ENCODE measurements at places on chromosomes 7 and 10.

- no peak for DNase-seq
Measured at GRCh38 chr10:44043646-44044375, 341.1 kb downstream of the CXCL12 start.

GRCh38 chr7:73832806-73833205, 2.0 kb downstream of the CLDN4 start:
- no peak for DNase-seq

DNA sequence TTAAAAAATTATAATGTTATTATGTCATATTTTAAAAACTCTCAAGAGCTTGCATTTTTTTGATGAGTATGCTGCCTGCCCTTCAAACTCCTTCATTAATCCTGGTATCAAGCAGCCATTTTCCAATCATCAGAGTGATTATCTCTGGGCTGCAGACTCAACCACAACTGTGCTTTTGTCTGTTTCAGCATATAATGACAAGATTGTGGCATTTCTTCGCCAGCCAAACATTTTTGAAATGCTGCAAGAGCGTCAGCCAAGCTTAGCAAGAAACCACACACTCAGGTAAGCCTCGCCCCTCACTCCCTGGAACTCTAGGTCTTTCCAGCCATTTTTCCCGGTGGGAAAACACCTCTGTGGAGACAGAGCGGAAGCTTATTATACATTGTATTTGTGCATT, 90.0 kb upstream of the STK17A start:
- no peak for DNase-seq

DNA sequence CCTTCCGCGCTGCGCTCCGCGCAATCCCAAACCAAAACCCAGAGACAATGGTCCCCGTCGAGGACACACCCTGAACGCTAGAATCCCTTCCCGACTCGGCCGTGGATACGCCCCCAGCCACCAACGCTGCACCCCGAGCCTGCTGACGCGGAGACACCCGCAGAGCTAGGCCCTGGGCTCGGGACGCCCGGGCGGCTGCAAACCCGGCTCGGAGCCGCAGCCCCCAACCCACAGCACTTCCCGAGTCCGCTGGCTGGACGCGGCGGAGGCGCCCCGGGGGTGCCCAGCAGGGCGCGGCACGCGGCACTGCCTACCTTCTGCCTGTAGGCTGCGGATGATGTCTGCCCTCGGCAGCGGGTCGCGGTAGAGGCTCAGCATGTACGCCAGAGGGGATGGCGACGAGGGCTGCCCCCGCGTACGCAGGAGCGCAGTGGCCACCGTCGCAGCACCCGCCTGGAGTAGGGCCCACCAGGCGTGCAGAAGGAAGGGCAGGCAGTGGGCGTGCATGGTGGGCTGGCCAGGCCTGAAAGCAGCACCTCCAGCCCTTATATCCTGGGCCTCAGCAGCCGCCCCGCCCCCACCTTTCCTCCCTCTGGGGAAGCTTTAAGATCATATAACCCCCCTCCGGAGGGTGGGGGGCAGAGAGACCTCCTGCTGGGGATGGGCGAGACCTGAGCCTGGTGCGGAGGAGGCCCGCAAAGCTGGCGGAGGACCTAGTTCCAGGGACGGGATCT, at the start of gene NODAL:
NODAL (minus strand) TSS at position 521 of the 734 bp plus-strand sequence; CDS start at position 507, 14 bp downstream.
- DNase-seq, result no peak

DNA sequence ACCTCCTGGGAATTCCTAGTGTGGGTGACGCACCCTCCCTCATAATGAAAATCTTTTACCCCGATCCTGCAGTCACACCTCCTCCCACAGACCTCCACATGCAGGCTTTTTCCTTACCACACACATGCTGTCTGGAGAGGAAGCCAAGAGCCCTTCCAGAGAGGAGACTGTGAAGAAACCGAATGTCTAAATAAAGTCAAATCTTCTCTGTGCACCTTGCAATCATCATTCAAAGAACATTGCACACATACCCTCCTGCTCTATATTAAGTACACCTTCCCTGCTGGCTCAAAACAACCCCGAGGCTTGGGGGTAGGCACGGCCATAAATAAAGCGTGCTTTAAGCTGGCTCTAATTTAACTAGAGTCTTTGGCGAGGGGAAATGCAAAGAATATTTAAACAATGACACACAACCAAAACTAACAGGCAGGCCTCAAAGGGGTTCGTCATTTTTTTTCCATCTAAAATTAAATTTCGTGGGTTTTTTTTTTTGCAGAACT, 34.9 kb downstream of the CALML3 start:
- no peak for DNase-seq

- no peak for DNase-seq
Measured at GRCh38 chr10:99266383-99266782, 30.7 kb upstream of the HPSE2 start.

DNA sequence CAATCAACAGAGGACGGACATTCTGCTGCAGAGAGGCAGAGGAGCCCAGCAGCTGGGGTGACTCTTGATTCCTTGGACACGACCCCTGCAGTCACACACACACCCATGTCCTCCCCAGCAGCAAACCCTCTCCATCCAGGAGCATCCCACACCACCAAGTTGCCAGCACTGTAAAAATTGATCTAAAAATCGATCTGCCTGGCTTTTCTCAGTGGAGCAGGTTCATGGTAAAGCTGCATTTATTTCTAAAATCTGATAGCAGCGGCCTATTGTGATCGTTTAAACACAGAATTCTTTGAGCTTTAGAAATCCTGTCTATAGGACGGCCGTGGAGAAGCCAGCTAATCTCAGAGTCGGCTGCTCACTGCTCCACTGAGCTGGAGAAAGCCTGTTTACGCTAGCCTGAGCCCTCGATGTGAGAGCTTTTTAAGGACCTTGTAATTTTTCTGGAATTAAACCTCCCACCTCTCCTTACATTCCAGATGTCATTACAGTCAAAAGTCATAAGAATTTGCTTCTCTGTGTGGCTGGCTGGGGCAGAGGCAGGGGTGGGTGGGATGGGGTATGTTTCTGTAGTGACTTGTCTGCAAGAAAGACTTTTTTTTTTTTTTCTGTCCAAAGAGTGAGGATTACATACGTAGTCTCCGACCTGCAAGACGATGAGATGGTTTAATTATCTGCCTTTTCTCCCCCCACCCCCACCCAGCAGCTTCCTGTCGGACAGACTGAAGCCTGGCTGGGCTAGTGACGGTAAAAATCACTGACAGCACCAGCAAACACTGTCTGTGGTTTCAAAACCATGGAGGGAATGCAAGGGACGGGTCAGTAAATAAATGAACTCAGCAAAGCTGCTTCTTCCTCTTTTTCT, 31.6 kb downstream of the TRIM8 start:
- DNase-seq, result no peak

DNA sequence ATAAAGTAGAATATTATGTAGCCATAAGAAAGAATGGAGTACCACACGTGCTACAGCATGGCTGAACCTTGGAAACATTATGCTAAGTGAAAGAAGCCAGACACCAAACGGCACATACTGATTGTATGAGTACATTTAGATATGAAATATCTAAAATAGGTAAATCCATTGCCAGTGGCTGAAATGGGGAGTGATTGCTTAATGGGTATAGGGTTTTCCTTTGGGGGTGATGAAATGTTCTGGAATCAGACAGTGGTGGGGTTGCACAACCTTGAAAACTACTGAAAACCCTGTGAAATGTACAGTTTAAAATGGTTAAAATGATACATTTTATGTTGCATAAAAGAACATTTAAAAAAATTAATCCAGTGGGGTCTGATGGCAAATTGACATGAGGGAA, 667.9 kb downstream of the AUTS2 start:
- DNase-seq, result no peak

- no peak for DNase-seq
Measured at GRCh38 chr7:149822353-149822943, 15.7 kb upstream of the ZNF862 start.

DNA sequence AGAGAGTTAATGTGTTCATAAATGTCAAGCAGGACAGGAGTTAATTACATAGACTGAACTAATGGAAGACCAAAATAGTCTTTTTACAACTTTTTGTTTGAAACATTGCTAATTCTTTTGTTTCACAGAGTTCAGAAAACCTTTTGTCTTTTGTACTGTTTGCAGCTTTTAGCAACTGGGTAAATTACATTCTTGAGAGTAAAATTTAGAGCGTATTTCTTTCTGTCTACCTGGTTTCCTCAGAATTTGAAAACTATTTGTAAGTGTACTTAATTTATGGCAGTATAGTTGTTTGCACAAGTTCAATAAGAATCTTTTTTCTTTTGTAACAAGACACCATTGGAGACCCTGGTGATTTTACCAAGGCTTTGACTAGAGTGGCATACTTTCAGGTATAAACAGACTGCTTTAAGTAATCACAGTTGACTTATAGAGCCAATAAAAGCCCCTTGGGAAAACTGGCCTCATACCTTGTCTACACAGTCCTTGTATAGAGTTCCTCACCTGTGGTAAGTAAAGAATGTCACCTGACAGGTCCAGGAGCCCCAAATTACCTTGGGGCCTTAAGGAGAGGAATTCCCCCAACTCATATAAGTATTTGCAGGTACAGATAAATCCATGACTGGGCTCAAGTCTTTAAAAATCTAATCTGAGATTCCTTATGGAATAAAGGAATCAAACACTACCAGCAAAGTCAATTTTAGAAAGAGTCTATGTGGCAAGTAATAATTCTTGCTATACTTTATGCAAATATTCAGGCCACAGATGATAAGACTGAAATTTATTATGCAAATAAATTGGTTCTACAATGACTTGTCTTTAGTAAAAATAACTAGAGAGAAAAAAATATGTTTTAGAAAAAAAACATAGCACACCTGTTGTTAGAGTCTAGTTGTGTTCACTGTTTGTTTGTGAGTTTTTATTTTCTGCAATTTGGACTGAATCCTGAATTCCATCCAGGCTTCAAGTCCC, 23.6 kb upstream of the CREB3L2 start:
- DNase-seq, result no peak

DNA sequence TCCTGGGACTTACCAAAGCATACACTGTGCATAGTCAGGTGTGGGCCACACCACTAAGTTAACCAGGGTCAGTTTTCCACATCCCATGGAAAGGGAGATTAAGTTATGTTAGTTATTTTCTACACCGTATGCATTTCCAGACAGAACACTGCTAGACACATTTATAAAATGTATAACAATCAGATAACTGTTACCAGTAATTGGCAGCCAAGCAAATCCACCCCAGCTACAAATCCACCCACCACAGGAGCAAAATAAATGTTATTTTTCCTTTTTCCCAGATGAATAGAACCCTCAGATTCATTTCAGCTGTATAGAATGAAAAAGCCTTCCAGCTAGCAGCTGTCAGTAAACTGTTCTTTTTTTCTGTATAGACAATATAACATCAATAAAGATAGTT, 256.9 kb upstream of the FZD1 start:
- DNase-seq, result no peak

GRCh38 chr10:110686047-110686446, 41.9 kb downstream of the RBM20 start:
- DNase-seq, result no peak

- no peak for DNase-seq
Measured at GRCh38 chr10:75407224-75407712, 5.7 kb upstream of the ZNF503 start.

GRCh38 chr7:73904219-73905137, 43.5 kb downstream of the TMEM270 start:
- DNase-seq, result no peak

DNA sequence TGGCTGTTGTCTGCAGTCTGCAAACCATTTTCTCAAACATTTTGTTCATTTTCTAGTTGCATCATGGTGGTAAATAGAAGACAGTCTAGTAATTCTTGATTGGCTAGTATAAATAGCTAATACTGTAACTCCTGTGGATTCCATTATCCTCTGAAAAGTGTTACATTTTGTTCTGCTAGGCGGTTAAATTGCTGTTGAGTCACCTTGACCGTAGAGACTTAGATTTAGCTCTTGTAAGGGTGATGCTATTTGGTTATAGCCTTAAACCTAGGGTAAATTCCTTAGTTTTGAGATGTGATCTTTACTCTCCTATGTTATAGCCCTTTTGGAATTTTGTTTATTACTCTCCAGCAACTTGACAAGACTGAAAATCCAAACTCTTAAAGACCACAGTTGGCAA, 58.8 kb downstream of the SHOC2 start:
- DNase-seq, result no peak

DNA sequence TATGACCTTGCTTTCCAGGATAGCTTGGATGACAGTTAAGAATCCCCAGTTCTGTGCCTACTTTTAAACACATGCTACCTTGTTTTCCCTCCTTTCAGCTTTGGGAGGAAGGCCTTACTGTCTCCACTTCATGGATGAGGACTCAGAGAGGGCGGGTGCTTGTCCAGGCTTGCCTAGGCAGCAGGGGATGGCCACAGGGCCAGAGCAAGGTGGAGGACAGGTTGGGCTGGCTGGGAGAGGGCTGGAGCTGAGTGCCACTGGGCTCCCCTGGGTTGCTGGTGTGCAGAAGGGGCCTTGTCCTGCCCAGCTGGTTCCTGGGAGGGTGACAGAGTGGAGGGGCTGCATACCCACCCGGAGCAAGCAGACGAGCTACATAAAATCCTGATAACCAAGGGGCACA, 117.8 kb downstream of the GRK5 start:
- no peak for DNase-seq

DNA sequence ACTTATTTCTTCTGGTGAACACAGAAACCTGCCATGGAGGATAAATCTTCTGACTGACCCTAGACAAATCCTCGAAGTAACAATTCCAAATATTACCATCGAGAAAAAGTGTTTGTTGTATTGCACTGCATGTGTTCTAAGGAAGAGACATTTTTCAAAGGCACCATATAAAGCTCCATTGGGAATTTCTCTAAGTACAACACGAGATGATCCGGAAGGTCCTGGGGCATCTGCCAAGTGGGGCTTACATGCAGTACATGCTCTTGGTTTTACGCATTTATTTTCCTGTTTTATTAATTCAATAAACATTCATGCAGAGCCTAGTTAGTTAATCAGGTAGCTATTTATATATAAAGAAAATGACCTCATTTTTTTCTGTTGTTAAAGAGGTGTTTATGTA, 692.0 kb upstream of the IGFBP3 start:
- DNase-seq, result no peak

GRCh38 chr7:102912742-102913141, at the start of gene LRRC17:
Gene LRRC17, plus strand, starts transcription at chr7:102913000. Its CDS starts 20,914 bp downstream, at chr7:102933914.
- no peak for DNase-seq

DNA sequence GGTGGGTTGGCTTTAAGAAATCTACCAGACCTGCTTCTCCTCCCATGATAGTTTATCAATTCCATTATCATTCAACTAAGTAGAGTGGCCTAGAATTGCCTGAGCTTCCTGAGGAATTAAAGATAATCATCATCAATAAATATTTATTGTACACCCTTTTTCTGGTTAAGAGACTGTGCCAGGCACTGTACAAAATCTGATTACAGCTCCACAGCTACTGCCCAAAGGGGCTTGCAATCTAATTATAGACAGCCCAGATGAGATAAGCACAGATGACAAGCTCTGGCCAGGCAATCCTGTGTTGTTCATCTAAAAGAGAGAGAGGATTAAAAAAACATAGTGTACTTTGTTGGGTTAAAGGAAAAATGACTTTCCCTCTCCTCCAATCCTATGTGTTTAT, 586.4 kb downstream of the GATA3 start:
- no peak for DNase-seq

DNA sequence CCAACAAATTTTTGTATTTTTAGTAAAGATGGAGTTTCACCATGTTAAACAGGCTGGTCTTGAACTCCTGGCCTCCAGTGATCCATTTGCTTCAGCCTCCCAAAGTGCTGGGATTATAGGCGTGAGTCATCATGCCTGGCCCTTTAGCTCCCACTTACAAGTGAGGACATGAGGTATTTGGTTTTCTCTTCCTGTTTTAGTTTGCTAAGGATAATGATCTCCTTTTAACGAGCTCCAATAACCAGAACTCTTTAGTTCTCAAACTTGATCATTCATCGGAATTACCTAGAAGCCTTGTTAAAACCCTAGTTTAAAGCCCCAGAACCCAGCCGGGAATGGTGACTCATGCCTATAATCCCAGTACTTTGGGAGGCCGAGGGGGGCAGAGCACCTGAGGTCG, 481.4 kb downstream of the TYW1 start:
- no peak for DNase-seq

- no peak for DNase-seq
Measured at GRCh38 chr10:77319557-77319956, 318.1 kb downstream of the KCNMA1 start.

Measured in activated CD8-positive, alpha-beta memory T cell treated with anti-CD3 and anti-CD28 coated beads for 1 hour (primary cell).